ENCODE measurements at places on chromosomes 11 and 22.
A peak's percentile ranks its signal among the peaks of the same experiment; 100 is the strongest.

DNA sequence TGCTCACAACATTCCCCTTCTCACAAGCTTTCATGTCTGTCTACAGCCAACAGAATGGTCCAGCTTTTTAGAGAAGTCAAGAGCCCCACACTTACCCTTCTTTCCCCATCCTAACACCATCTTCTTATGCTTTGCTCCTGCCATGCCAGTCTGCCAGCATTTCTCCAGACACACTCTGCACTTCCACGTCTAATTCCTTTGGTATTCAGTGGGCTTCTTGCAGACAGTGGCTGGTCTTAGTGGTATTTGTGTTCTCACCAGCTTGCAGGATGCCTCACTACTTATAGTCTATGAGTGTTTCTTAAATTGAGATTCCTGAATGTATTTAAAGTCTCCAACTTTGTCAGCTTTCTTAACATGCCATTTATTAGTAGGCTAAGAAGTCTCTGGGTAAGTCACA is 154.4 kb downstream of the BBOX1 start:
- DNase-seq, result no peak

- peak; percentile 31 for DNase-seq
Measured at GRCh38 chr11:35943713-35944502, at the start of gene LDLRAD3. Gene LDLRAD3 (plus strand): TSS chr11:35944062. CDS start chr11:35944099, 37 bp downstream.

DNA sequence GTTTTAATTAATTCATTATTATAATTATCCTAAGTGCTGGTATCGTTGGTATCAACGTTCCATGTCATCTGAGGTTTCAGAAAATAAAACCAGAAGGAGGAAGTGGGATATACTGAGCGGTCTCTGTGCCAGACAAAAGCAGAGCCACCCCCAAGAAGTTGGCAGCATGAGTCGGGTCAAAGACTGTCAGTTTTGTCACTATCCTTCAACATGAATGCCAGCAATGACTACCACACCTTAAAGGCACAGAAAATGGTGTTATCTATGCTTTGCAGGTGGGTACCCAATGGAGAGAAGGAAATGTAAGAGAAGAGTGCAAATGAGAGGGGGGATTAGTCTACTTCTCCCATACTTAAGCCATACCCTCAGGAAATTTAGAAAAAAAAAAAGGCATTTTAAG is 408.5 kb downstream of the OPCML start:
- DNase-seq, result no peak

DNA sequence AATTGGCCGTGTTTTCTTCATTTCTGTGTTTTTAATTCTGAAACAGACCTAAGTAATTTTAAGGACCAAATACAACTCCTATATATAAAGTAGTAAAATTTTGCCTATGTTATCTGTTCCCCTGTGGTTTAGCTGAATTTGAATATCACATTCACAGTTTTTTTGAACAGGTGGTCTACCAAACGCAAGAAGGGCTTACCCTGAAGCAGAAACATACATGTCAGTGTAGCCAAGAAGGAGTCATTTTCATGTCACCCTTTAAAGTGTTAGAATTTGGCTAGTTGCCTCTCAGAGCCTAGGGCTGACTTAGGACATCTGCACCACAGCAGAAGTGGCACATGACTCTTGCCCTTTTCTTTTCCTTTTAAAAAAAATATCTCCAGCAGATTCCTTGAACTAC is 34.3 kb downstream of the MYBPC3 start:
- DNase-seq, result no peak

DNA sequence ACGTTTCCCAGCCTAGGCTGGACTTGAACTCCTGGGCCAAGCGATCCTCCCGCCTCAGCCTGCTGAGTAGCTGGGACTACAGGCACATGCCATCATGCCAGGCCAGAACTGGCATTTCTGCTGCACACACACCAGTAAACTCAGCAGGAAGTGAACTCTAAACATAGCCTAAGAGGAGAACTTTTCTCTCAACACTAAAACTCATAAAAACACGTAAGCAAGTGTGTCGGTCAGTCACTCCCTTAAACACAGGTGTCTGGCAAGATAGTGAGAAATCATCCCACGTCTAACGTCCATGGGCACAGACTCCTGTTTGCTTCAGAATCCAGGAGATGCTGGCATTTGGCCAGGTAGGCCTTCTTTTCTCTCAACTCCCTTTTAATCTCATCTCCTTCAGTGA is 104.8 kb downstream of the RPL27A start:
- no peak for DNase-seq

DNA sequence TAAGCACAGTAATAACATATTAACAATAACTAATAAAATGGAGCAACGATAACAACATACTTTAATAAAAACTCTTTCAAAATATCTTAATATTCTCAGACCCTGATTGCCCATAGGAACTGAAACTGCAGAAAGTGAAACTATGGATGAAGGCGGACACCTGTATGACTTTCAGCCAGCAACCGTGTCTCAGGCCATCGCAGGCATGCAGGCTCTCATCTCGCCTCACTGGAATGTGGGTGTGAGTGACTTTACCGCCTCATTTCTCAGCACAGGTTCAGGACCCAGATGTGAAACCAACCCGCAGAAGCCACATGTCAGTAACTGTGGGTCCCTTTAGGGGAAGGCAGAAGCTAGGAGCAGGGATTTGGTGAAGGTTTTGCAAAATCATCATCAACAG is 539.1 kb downstream of the FAM181B start:
- no peak for DNase-seq

GRCh38 chr11:93123351-93123898 is 74.4 kb downstream of the SLC36A4 start:
- no peak for DNase-seq

- DNase-seq, result no peak
Measured at GRCh38 chr11:120780239-120780638, 243.7 kb upstream of the TBCEL start.

DNA sequence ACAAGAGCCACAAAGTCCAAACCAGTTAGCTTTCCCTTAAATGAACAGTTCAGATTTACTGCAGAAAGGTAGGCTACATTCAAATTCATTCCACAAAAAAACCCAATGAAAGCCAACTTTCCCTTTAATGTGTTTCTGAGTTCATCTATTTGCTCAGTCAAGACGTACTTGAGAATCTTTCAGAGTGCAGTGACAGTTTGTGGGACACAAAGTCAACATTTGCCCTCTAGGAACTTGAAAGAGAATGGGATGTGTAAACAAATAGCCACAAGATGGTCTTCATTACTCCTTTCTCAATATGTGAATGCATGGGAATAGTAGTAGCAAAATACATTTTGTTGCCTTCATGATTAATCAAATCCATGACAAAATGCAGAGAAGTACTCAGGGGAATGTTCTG is 15.8 kb downstream of the RTCB start:
- no peak for DNase-seq

- DNase-seq, result no peak
Measured at GRCh38 chr11:104534278-104534677, 364.0 kb downstream of the CASP12 start.

- DNase-seq, result no peak
Measured at GRCh38 chr11:72358466-72359405, 75.6 kb downstream of the CLPB start.

DNA sequence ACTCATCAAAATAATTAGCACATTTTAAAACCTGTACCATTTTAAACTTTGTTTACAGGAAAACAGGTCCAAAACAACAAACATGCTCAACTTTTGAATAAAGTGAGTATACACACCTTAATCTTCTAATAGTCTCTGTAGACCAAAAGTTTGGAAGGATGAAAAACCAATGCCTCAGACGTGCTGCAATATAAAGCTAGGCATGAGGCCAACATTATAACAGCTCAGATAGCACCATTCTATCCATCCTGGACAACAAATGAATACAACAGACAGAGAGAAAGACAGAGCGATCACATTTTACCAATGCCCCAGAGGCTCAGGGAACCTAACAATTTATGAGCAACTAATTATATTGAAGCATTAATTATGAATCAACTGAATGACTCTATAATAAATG is 77.0 kb downstream of the PAK1 start:
- no peak for DNase-seq

- peak; percentile 77 for DNase-seq
Measured at GRCh38 chr11:75492181-75492820, 33.4 kb downstream of the GDPD5 start.

GRCh38 chr11:122146475-122146874 is 30.5 kb upstream of the BLID start:
- no peak for DNase-seq

GRCh38 chr11:121909596-121909995 is 206.4 kb downstream of the BLID start:
- DNase-seq, result no peak

GRCh38 chr22:27474711-27475547 is 326.6 kb downstream of the MN1 start:
- DNase-seq, result no peak

DNA sequence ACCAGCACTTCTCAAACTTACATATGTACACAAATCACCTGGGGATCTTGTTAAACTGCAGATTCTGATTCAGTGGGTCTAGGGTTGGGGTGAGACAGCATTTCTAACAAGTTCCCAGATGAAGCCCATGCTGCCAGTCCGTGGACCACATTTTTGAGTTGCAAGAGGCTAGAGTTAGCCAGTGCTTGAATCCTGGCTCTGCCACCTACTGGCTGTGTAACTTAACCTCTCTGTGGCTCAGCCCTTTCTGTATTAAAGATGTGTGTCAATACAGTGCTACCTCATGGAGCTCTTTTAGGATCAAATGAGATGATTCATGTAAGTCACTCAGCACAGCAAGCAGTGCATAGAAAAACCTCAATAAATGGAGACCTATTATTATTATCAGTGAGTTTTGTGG is 90.2 kb upstream of the ISX start:
- no peak for DNase-seq

GRCh38 chr11:99015634-99016454 is 4.9 kb upstream of the CNTN5 start:
- no peak for DNase-seq

DNA sequence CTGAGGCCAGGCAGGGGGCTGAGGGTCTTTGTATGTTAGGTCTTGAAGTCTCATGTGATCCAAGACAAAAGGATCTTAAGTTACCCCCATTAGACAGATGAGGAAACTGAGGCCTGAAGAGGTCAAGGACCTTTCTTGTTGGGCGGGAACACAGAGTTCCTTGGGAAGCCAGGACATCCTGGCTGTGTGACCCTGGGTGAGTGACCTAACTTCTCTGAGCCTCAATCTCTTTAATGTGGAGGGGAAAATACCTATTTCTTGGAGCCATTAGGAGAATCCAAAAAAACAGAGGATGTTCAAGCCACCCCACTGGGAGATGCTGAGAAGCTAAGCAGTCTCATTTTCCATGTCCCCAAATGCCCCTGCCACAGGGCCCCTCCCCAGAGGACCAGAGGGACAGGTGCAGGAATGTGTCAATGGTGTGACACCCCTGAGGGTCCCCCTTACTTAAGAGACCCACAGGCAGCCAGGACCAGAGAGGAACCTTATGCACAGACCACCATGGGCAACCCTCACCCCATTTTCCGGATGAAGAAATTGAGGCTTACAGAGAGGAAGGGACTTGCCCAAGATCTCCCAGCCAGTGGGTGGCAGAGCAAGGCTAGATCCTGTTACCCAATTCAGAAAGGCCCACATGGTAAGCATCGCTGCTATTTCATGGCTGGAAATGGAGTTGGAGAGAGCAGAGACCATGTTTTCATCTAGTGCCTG is 8.0 kb downstream of the RAC2 start:
- no peak for DNase-seq

DNA sequence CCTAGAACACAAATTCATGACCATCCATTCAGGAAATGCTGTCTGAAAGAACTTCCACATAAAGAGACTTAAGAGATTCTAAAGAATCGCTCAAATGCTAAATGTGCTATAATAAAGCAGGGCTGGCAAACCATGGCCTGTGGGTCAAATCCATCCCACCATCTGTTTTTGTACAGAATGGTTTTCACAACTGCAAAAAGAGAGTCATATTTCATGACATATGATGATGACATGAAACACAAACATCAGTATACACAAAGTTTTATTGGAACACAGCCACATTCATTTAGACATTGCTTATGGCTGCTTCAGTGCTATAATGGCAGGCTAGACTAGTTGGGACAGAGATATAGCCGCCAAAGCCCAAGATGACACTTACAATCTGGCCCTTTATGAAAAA is 85.1 kb downstream of the RRAS2 start:
- DNase-seq, result no peak

DNA sequence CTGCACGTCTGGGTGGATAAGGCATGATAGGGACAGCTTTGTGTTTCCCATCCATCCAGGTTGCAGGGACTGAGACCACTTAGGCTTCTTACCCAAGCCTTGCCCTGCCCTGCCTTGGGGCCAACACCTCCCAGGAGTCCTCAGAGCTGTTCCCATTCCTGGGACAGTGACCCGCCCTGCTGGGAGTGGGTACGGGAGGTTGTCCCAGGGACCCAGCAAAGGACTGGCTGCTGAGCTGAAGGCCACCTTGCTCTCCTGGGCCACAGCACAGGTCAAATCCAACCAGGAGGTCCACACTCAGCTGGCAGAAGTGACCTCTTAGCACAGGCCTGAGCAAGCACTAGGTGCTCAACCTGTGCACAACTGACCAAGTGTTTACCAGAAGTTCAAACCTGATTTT is 16.9 kb upstream of the ARHGEF17 start:
- no peak for DNase-seq

DNA sequence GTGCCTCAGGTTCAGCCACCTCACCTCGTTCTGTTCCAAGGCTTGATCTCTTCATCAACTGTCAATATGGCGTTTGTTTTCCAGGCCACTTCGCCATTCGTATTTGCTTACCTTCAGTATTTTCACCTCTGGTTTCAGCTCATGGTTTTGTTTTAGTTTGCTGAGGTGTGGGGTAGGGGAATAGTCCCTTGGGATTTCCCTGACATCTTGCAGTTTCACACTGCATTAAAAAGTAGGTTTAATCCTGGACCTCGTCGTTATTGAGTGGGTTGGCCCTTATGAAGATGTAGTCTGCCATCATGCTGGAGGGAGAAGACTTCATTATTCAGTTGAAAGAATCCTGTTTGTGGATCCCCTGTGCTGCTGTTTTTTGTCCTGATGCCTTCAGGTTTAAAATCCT is 46.0 kb downstream of the C11orf91 start:
- DNase-seq, result no peak

- DNase-seq, result peak; percentile 32
Measured at GRCh38 chr11:359181-359714, 10.1 kb upstream of the B4GALNT4 start.

- DNase-seq, result no peak
Measured at GRCh38 chr11:65102142-65103095, 6.4 kb downstream of the VPS51 start.

GRCh38 chr11:33891714-33892327 is at the start of gene LMO2:
Gene LMO2 (minus strand): TSS chr11:33892076. CDS start chr11:33869716, 22,360 bp downstream.
- no peak for DNase-seq

DNA sequence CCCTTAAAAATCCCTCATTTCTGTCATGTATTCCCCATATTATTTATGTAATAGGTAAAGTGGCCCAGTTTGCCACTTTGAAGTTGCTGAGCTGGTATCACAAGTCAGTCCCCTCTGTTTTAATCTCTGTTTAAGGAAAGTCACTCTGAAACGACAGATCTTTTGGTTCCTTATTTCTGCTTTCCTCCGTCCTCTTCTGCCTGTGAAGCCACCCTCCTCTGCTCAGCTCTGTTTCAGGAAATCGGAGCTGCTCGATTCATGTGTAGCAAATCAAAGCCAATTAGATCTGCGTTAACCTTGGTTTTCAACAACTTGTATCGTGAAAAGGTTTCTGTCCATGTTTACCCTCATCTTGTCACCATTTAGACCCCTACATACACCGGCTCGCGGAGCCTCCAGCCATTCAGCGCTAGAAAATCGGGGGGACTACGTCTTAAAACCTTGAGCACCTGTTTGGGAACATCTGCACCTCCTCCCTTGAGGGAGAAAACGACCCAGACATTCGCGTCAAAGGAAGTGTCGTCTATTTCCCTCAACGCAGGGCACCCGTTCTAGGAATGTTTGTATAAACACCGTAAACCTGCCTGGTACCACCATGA is 576 bp upstream of the SC5D start:
- no peak for DNase-seq

- peak; percentile 64 for DNase-seq
Measured at GRCh38 chr22:30425616-30426387, at the start of gene MTFP1. Gene MTFP1 (plus strand): TSS chr22:30425768. CDS start chr22:30425880, 112 bp downstream.
